ENCODE measurements at places on chromosomes 4 and X.

GRCh38 chr4:69818060-69818639 lies 41.8 kb downstream of the SULT1E1 start:
- no peak for DNase-seq

DNA sequence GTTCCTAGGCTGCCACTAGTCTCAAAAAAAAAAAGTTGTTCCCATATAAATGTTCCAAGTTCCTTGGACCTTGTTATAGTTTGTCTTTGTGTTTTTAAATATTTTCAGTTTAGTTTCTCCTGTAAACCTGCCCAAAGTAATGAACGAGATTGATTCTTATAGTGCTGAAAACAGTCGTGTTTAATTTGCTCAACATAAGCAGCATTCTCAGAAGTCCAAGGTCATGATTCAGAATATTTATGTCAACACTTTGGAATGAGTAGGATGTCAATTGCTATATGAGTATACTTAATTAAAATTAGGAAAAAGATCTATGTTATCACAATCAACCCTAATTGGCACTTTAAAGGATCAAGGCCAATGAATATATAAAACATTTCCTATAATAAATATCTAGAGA lies 510.9 kb downstream of the PPP4R3C start:
- DNase-seq, result no peak

GRCh38 chr4:126701756-126702155 lies 931.0 kb upstream of the INTU start:
- DNase-seq, result no peak

GRCh38 chr4:65580551-65580950 lies 89.7 kb downstream of the EPHA5 start:
- DNase-seq, result no peak

- DNase-seq, result peak; percentile 79
Observed at GRCh38 chr4:1216869-1217294, 32.0 kb downstream of the CTBP1 start.

GRCh38 chrX:70332600-70332999 lies 42.7 kb downstream of the KIF4A start:
- DNase-seq, result no peak

- no peak for DNase-seq
Observed at GRCh38 chr4:55742655-55743202, 76.9 kb upstream of the EXOC1L start.

- DNase-seq, result peak; percentile 14
Observed at GRCh38 chr4:72112514-72113156, 80.8 kb downstream of the NPFFR2 start.

GRCh38 chrX:153576961-153577360 lies 22.0 kb downstream of the CCNQ start:
- no peak for DNase-seq

DNA sequence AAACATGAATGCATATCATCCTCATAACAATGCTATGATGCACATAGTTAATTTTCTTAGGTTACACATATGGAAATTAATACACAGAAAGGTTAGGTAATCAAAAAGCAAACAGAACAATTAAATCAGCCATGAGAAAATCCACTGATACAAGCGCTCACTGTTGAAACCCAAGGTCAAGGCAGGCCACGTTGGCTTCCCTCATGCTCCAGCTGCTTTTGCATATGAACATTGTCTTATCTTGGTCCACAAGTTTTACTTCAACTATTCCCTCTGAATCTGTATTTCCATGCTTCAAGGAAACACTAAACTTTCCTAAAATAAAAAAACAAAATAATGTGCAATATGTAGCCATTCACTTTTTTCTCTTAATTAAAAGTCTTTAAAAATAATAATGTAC lies 34.5 kb upstream of the PLA2G12A start:
- DNase-seq, result no peak

GRCh38 chr4:37478151-37478550 lies 208.0 kb downstream of the RELL1 start:
- no peak for DNase-seq

- DNase-seq, result no peak
Observed at GRCh38 chr4:30753316-30753715, 33.1 kb downstream of the PCDH7 start.

GRCh38 chr4:108570993-108571569 lies 49.3 kb upstream of the RPL34 start:
- DNase-seq, result no peak

GRCh38 chrX:58025979-58026378 lies 115.7 kb upstream of the ZXDA start:
- DNase-seq, result peak; percentile 22

- no peak for DNase-seq
Observed at GRCh38 chr4:108053251-108053711, 63.6 kb downstream of the HADH start.

DNA sequence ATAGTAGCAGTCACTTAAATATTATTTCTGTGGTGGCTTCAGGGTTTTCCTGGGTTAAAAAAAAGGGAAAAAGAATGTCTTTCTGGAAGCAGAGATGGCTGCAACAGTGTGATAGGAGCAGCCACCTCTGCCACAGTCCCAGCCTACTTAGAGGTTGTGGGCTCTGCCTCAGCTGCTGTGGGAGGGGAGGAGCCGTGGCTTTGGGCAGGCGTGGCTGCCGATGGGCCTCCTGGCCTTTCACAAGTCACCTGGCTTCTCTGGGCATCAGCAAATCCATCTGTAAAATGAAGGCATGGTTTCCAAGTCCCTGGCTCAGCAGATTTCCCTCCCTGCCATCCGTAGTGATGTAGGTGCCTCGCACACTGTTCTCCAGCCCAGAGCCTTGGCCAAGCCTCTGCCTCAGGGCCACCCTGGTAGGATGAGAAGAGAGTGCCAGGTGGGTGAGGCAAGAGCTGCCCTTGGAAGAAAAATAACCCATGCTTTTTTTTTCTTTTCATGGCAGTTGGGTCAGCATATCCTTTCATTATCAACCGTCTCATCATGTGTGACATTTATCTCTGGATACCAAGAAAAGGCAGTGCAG lies 66.1 kb downstream of the PTTG2 start:
- DNase-seq, result no peak

GRCh38 chr4:84474107-84474506 lies 25.0 kb downstream of the NKX6-1 start:
- DNase-seq, result no peak

All from stimulated activated CD4-positive, alpha-beta T cell treated with anti-CD3 and anti-CD28 coated beads, Interleukin-15, amount 100 ng/mL, for 24 hours (primary cell).